ENCODE measurements at places on chromosomes 3 and 15.

DNA sequence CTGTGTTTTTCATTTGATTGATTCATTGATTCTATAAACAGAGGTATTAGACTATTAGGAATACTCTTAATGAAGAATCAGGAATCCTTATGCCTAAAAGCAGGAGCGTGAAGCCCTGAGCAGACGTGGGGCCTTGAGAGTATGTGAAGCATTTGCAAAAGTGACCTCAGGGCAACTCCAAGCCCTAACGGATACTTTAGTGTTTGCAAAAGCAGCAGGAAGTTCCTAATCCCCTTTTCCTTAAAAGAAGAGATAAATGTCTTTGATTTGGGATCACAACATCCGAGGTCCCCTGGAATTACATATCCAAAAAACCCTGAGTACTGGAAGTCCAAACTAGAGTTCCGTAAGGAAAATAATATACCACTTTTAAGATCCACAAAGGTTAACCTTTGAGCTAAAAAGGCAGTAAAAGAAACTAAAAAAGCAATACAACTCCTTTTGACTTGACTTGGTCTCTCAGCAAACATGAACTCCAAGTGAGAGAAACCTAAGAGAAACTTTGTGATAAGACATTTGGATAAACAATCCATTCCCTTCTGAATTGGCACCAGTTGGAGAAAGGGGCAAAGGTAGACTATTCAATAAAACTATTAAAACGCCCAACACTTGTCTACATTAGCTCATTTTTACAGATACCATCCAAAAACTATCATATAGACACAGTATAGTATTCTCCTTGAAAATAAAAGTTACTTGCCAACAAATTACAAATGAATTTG, 27.4 kb downstream of the PRTG start:
- no peak for DNase-seq

- DNase-seq: peak; percentile 69
Observed at GRCh38 chr15:64010719-64011118, 35.6 kb downstream of the DAPK2 start.

DNA sequence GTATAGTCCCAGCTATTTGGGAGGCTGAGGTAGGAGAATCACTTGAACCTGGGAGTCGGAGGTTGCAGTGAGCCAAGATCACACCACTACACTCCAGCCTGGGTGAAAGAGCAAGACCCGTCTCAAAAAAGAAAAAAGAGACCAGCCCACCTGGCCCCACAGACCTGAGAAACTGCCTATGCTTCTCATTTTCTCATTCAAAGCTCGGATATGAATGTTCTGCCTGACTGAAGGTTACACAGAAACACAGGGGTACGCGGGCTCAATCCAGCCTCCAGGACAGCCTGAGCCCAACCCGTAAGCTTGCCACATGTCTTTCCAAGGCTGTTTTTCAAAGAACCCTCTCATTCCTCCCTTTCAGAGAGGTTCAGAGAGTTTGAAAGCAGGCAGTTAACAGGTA, 9.7 kb upstream of the LRRC15 start:
- no peak for DNase-seq

DNA sequence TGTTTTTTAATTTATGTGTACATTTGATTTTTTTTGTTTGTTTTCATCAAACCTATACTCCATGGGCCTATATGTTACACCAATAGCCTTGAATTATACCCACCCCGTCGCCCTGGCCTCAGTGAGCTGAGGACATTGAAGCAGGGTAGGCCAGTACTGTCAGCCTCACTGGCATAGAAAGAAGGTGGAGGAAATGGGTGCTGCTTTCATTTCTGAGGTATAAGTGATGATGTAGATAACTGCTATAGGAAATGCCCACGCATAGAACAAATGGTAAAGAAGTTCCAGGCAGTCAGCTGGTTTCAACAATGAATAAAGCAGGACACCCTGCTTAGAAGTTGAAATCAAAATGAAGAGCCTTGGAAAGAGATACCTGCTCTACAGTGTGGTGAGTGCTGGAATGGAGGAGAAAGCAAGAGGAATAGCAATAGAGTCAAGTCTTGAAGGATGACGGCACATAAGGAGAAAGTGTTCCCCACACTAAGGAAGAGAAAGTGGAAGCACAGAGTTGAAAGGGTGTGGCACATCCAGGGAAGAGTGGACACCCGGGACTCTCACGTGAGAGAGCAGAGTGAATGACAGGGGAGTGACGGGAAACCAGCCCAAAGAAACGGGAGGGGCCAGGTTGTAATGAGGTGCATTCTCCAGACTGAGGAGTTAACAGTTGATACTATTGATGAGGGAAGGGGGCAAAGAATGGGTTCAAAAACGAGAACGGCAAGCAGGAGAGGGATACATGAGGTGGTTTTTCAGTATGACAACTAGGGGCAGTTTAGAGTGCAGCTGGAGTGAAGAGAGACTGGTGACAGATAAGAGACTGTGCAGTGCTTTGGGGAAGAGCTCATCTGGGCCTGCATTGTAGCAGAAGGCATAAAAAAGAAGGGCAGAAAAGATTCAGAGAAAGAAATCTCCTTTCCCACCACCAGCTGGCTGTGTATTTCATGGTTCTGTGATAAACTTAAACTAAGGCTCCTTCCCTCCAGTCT, 70.5 kb downstream of the KLHL25 start:
- DNase-seq: no peak

GRCh38 chr3:143256416-143256815, 136.8 kb downstream of the CHST2 start:
- no peak for DNase-seq

DNA sequence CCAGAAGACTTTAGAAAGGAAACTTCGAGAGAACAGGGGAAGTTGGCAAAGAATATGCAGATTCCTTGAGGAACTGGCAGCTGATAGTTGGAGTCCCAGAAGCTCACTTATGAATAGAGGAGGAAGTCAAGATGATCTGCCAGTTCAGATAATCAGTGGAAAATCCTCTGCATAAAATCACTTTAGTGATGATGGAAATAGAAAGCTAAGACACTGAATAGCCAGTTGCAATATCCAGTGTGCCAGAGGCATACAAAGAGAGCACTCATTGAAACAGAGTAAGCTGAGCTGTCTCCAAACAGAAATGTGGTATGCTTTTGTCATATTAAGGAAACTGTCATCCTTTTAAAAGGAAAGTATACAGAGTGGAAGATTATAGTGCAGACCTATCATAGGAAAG, 1207.6 kb downstream of the OTOL1 start:
- no peak for DNase-seq

DNA sequence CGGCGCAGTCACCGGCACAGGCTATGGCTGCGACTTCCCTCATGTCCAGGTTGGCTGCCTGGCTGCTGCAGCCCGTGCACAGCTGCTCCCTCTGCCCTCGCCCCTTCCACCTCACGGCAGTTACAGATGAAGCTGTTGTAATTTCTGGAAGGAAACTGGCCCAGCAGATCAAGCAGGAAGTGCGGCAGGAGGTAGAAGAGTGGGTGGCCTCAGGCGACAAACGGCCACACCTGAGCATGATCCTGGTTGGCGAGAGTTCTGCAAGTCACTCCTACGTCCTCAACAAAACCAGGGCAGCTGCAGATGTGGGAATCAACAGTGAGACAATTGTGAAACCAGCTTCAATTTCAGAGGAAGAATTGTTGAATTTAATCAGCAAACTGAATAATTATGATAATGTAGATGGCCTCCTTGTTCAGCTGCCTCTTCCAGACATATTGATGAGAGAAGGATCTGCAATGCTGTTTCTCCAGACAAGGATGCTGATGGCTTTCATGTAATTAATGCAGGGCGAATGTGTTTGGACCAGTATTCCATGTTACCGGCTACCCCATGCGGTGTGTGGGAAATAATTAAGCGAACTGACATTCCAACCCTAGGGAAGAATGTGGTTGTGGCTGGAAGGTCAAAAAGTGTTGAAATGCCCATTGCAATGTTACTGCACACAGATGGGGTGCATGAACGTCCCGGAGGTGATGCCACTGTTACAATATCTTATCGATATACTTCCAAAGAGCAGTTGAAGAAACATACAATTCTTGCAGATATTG, 13.2 kb upstream of the GNB4 start:
- peak; percentile 67 for DNase-seq

DNA sequence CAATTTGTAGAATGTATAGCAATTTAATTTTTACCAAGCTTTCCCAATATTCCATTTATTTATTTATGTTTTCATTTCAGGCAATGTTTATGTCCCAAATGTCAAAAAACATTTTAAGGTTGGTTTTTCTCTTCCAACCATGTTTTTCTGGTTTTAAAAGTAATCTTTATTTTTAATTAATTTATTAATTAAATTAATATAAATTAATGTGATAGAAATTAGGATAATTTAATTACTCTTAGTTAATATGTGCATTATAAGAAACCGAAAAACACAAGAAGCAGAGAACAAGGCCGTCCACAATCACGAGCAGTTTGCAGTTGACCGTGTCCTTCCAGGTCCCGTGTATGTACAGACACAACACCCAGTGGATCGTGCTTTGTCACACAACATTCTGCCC, 34.2 kb downstream of the FBXO45 start:
- no peak for DNase-seq

DNA sequence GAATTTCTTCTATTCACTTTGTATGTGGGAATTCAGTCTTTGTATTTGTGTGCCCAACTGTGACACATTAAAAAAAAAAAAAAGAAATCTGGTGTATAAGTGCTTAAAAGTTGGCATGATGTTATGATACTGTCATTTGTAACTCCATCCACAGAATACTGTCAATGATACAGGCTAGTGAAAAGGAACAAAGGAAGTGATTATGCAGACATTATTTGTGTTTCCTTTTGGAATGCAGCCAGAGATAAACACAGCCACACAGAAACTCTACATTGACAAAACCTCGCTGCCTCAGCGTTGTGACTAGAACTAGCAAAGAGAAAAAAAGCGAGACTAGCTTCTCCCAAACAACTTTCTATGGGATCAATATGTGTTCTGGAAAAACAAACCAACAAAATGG, 519.2 kb upstream of the AGTR1 start:
- DNase-seq: no peak

GRCh38 chr3:69541711-69542088, 155.8 kb upstream of the FRMD4B start:
- DNase-seq: peak; percentile 74

GRCh38 chr3:134929976-134930375, 134.9 kb downstream of the EPHB1 start:
- DNase-seq: no peak

DNA sequence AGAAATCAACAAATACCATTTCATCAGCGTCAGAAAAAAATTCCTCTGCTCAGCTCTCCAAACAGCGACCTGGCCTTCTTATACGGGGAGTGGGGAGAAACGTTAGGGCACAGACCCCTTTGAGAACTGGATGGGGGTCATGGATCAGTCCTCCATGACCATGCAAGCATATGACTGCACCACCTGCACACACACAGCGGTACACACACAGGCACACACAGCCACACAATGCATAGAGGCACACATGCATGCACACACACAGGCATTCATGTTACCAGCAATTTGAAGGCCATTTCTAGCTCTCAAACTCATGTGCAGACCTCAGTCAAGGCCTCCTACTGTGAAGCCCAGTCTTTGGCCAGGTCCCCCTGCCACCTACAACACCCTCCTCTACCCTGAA, 50.2 kb downstream of the SLC41A3 start:
- peak; percentile 4 for DNase-seq

- DNase-seq: no peak
Observed at GRCh38 chr3:23002836-23003732, 200.0 kb upstream of the UBE2E2 start.

- DNase-seq: no peak
Observed at GRCh38 chr15:60124460-60125070, 120.5 kb downstream of the FOXB1 start.

GRCh38 chr15:58551084-58551763, 119.4 kb downstream of the LIPC start:
- DNase-seq: no peak

DNA sequence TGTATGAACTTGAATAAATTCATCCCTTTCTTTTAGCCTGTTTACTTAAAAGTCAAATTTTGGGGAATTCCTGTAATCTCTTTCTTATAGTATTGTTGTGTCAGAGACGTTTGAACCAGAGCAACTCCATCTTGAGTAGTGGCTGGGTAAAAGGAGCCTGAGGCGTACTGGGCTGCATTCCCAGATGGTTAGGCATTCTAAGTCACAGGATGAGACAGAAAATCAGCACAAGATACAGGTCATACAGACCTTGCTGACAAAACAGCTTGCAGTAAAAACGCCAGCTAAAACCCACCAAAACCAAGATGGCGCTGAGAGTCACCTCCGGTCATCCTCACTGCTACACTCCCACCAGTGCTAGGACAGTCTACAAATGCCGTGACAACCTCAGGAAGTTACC, 94.5 kb downstream of the P3H2 start:
- no peak for DNase-seq

- DNase-seq: peak; percentile 22
Observed at GRCh38 chr3:13505147-13506130, 25.3 kb downstream of the HDAC11 start.

DNA sequence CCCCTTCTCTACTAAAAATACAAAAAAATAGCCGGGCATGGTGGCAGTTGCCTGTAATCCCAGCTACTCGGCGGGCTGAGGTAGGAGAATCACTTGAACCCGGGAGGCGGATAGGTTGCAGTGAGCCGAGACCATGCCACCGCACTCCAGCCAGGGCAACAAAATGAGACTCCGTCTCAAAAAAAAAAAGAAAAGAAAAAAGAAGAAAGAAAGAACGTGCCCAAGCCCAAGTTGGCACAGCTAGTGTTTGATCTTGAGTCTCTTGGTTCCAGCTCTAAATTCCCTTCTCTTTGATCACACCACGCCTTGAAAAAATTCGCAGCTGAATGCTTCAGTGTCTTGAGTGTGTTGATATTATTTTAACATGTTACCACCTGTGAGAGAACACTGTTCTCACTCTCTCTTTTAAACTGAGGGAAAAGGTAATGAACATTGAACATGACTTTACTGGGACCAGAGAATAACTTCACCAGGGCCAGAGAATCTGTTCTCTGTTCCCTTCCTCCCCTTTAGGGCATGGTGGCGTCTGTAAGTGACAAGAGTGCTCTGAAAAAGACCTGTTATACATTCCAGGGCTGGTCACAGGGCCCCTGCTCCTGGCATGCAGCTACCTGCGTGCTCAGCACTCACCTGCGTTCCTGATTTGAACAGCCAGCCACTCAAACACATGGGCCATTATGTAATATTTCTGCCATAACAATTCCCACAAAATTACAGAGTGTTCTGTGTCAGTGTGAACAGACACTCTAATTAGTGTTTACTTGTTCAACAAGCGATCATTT, 19.0 kb downstream of the SLCO3A1 start:
- no peak for DNase-seq

- no peak for DNase-seq
Observed at GRCh38 chr3:192899540-192899982, 18.1 kb downstream of the MB21D2 start.

DNA sequence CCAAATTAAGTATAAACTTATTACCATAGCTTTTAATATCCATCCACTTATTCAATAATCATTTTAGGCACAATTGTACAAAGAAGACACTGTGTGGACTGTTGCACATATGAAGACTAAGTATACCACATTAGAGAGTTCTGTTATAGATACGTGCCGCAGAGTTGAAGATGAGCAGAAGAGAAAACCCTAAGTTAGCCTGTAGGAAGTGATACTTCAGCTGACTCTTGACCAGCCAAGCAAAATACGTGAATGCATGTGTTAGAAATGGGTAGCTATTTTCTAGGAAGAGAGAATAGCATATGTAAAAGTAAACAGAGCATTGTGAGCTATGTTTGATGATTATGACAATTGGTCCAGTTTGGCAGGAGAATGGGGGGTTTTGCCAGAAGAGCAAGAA, 272.0 kb upstream of the ATP11B start:
- DNase-seq: no peak

GRCh38 chr15:91852741-91853510, 582 bp upstream of the SLCO3A1 start:
- peak; percentile 93 for DNase-seq

- no peak for DNase-seq
Observed at GRCh38 chr3:26145769-26146168, 355.9 kb downstream of the OXSM start.

Data from Right ventricle myocardium inferior (tissue), 1 donor.